ENCODE measurements at places on chromosomes 3 and 15.

DNA sequence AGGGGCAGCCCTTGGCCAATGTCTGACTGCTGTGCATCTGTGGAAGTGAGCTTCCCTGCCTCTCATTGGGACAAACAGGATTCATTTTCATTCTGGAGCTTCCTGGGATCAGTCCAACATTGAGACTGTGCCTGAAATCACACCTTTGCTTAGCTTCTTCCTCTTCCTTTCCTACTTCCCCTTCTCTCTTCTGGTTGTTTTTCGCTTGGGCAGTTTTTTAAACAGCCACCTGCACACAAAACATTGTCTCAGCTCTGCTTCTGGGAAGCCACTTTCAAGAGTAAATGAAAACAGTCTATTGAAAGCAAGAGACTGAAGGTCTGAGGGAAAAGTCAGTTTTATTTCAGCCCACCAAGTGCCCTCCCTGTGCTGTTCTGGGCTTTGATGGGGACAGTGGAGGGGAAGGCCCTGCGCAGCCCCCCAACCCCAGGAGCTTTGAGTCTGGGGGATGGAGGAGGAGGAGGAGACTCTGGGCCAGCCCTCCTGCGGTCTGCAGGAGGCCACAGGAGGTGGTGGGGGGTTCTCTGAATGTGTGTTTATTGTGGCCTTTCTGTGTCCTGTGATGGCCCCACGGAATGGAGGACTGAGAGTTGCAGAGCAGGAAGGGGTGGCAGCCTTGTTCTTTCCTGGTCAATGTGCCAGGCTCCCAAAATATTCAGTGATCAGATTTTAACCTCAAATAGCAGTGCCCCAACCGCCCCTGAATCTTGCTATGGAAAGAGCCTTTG, 7.8 kb upstream of the ISLR2 start:
- no peak for DNase-seq

DNA sequence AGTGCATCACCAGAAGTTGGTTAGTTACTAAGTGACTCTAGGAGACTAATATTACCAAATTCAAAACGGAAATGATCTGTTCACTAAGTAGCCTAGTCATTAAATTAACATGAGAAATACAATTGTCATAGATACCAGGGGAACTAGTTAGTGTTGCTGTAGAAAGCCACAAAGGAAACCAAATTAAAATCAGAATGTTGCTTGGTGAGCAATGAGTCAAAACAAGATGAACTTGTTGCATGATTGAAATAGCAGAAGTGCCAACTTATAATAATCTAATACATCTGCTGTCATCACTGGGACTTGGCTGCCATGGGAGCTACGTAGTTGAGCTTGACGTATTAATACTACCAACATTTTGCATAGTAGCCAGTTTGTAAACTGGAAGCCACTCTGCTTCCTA, 458.1 kb downstream of the DIPK2A start:
- DNase-seq = no peak

DNA sequence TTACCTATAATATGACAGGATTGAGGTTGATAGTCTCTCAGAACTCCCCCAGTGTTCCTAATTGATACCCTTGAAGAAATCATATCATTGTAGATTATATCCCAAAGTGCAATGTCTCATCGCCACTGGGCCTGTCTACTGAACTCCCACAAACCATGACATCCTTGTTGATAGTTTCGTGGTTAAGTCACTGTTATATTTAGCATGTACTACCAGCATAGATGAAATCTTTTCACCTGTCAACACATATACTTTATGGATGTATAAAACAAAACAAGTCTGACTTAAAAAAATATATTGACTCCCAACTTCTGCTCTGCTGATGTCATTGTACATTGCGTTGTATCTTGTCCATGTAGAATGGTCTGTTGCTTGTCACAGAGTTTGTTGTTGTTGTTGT, 128.1 kb downstream of the IQCH start:
- DNase-seq = no peak

DNA sequence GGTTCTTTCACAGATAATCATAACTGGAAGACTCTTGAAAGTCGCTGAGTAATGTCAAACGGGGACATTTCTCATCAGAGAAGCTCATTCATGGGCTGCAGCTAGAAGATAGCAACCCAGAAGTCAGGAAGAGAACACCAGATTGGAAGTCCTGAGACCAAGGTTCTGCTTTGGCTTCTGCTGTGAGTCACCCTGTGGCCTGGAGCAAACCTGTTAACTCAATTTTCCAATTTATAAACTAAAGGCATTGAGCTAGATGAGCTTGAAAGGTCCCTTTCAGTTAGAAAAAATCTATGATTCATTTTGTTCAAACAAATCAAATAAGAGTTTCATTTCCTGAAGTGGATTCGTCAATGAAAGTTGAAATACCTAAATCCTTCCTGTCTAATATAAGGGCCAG, 402.2 kb downstream of the EPHB1 start:
- no peak for DNase-seq

DNA sequence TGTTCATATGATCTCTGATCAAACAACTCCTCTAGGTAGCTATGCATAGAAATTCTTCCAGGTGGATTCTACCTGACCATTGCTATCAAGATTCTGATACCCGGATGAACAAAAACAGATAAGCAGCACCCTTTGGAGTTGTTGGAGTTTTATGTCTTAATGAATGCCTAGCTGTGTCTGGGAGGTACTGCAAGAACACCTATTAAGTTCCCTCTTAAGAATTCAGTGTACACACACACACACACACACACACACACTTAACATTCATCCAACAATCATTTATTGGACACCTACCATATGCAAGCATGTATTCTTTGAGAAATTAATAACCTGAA, 58.1 kb upstream of the FNDC3B start:
- DNase-seq = no peak

- DNase-seq = no peak
These were observed 45.4 kb downstream of the GRK7 start for GRCh38 chr3:141808586-141808985.

DNA sequence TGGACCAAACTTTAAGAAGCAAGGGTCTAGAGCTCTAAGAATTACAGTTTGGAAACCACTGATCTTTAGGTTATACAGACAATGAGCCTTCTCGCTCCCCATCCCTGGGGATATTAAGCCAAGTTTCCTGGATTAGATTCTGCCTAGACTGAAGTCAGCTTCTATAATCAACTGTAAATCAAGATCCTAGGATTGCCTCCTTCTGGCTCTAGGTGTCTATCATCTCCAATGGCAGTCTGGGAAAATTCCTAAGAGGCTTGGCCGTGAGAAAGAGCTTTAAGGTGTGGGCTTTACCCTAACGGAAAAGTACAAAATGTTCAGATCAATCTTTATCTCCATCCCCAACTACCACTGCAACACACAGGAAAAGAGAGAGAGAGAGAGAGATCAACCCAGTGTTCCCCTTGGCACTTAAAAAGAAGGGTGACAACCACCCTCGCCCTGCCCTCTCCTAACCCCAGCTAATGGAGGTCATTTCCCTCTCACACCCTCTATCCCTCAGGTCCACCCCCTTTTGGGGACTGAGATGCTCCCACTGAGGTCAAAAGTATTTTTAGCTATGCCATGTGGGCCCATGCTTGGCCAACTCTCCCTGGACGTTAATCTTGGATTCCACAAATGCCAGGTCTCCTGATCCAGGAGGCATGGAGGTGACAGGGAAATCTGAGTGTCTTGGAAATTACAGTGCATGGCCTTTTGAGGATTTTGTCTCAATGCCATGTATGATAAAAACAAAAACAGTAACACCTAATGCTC, 202.8 kb upstream of the BCL6 start:
- DNase-seq = no peak

- no peak for DNase-seq
These were observed 18.7 kb upstream of the TMEM115 start for GRCh38 chr3:50378024-50378423.

DNA sequence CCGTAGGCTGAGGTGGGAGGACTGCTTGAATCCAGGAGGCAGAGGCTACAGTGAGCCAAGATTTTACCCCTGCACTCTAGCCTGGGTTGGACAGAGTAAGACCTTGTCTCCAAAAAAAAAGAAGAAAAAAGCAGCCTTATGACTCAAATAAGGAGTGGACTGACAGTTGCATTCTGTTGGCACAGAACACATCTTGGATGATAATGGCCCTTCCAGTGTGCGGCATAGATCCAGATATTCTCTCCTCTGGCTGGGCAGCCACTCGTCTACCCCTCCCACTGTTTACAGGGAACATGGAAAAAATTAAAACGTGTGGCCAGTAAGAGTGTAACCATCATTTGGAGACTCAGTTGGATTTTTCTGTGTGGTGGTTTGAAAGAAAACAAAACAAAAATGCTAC, 118.6 kb upstream of the RNF7 start:
- no peak for DNase-seq

DNA sequence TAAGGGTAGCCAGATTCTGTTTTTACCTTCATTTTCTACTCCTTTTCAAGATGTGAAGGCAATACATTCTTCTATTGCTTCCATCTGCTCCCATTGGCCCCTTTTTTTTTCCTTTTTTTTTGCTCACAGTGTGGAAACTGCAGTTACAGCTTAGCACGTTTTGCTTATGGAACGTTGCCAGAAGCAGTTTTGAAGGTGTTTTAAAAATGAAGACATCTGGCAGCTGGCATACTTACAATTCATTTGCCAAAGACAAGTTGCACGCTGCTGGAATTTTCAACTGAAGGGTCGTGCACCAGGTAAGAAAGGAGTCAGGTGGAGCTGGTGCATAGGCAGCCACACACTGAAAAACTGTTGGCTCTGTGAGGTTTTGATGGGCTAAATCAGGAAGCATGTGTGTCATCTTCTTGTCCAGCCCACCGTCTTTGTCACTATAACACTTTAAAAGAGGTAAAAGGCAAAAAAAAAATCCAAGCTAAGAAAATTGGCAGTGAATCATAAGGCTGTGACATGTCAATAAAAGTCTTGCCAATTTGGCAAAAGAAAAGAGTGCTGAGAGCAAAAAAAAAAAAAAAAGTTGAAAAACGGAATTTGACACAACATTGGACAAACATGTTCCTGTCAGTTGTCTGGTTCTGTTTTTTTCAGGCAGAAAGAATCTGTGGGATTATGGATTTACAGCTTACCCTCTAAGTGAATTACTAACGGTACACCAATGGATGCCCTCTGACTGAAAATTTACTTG, 225.4 kb upstream of the SOX2 start:
- no peak for DNase-seq

DNA sequence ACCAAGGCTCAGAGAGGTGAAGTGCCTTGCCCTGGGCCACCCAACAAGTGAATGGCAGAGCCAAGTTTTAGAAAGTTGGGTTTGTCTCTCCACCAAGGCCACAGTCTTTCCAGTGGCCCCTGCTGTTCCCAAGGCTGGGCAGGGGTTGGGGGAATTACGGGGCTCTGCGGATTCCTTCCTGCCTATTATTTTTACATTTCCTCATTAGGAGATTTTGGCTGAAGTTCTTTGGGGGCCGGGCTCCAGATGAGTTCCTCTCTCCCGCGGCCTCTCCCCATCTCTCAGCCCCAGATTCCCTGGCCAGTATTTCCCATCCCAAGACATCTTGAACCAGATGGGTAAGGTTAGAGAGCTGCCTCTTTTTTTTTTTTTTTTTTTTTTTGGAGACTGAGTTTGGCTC, 44.0 kb upstream of the SMAD6 start:
- DNase-seq = no peak

DNA sequence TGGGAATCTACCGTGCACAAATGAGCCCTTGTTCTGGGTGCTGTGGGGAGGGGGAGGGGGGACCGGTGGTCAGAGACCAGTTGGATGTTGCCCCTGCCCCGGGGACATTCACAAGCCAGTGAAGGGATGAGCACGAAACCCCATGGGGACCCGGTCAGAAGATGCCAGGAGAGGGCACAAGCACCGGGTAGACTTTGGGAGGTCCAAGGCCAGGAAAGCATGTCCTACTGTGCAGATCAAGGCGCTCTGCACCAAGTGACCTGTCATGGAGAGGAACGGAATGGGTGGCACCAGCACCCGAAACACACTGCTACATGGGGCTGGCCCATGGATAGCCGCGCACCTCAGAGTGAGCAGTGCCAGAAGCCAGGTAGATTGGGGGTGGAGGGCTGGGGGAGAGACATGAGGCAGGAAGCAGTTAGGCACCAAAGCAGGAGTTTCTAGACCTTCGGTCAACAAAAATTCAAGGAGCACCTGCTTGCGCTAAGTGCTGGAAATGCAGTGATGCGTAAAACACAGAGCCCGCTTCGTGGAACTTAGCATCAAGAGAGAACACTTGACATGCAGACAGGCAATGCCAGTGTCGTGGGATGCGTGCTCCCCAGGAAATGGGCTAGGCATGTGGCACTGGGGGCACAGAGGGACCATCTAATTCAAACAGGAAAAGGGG, 99.1 kb downstream of the CPN2 start:
- no peak for DNase-seq

- DNase-seq = no peak
These were observed 11.2 kb downstream of the ATP8B4 start for GRCh38 chr15:50107591-50108408.

GRCh38 chr3:23292432-23292831, 89.3 kb downstream of the UBE2E2 start:
- DNase-seq = no peak

- no peak for DNase-seq
These were observed 407.6 kb downstream of the ZIC1 start for GRCh38 chr3:147816752-147817151.

DNA sequence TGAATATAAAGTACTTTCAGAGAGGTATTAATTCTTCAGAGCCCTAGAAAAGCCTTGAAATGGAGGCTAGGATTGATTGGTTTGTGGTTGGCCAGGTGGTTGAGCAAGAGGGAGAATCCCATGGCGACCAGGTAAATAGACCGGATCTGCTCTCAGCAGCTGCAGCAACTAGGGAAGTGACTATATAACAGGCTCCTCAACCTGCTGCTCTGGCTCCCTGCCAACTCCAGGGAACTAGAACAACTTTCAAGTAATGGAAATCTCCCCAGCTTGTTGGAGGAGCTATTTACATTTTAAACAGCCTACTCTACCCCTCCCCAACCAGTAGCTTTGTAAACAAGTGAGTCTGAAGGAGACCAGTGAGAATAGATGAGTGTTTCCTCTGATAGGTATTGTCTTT, 121.8 kb upstream of the CADM2 start:
- no peak for DNase-seq

GRCh38 chr3:16332904-16333426, 68.0 kb downstream of the OXNAD1 start:
- DNase-seq = no peak

GRCh38 chr3:47884603-47885002, 81.7 kb downstream of the DHX30 start:
- no peak for DNase-seq

GRCh38 chr15:27438403-27439375, 467.7 kb downstream of the GABRG3 start:
- DNase-seq = no peak

DNA sequence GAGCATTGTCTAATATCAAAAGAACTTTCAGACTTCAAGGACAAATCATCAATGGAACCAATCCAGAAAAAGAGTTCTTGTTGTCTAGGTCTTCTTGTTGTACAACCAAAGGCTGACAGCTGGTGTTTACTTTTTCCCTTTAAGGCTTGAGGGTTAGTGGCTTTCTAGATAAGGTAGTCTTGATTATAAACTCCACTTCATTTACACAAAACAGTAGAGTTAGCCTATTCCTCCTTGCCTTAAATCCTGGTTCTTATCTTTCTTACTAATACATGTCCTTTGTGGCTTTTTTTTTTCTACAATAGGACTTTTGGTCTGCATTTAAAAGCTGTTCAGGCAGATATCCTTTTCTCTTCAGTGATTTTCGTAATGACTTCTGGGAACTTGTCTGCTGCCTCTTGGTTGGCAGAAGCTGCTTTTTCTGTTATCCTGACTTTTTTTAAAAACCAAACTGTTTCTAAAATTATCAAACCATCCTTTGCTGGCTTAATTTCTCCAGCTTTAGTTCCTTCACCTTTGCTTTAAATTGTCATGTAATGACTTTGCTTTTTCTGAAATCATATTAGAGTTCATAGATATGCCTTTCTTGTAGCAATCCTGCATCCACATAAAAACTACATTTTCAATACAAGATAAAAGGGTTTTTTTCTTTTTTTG, 44.8 kb downstream of the STRIT1 start:
- DNase-seq = no peak

Measured in stimulated activated CD8-positive, alpha-beta memory T cell treated with anti-CD3 and anti-CD28 coated beads, Interleukin-2, amount 100 ng/mL, for 48 hours (primary cell).